ENCODE measurements at places on chromosomes 3 and 15.

DNA sequence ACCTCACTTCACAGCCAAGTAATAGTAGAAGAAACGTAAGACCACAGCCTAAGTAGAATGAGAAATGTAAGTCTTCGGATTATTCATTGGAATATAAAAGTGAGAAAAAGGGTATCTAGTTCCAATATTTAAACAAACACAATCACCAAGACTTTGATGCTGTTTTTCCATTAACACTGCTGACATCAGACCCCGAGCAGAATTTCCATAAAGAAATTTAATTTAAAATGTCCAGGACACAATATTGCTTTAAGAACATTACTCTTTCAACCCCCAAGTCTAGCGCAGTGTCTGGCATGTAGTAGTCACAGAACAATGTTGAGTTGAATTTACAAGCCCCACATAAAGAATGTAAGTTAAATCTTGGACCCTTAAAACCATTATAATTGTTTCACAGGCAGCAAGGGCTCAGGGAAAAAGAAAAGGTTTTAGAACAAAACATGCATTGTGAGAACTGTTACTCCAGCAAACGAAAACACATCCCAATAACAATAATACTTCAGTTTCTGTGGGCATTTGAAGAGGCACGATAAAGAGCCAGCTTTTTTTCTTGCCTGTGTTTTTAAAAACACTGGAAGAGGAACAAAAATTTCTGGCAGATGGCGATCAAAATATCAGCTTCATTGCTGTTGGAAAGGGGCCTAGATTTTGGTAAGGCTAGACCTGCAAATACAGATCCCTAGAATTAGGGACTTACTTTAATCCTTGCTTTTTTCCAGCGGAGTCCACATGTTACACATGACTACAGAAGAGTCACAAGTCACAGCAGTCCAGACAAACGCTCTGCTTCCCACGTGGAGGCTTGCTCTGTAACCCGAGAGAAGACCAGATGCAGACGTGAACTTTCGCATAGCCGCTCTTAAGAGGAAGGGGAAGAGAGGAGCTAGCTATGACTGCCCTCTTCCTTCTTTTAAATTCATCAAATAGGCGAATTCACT is 77.9 kb upstream of the IGSF10 start:
- DNase-seq = no peak

DNA sequence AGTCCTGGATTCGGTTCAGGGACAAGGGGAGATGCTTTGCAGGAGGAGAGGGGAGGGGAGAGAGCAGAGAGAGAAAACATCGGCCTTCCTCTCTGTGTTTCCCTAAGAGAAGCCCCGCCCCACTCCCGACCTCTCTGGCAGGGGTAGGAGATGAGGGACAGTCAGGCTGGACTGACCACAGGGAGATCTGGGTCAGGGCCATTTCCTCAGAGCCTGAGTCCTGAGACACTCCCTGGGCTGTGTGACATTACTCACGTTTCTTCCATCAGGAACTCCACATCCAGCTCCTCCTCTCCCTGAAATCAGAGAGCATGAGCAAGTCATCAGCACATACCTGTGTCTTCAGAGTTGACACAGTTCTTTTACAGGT is 9.1 kb downstream of the PLA2G4D start:
- no peak for DNase-seq

GRCh38 chr3:112560307-112560706 is 1.5 kb downstream of the ATG3 start:
- no peak for DNase-seq

DNA sequence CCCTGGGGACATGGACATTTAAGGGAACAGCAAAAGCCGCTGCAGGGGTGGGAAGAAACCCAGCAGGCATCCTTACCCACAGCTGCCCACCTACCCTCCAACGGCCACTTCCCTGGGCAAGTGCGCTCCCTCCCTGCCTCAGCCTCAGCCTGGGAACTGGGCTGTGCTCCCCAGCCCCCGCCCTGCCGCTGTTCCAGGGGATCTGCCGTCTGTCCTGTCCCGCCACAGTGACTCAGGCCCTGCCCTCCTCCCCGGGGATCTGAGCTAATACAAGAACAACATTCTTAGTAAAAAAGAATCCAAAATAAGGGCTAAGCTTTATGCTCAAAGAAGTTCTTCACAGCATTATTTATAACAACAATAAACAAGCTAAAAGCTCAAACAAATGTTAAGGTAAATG is 7.4 kb upstream of the IQSEC1 start:
- no peak for DNase-seq

DNA sequence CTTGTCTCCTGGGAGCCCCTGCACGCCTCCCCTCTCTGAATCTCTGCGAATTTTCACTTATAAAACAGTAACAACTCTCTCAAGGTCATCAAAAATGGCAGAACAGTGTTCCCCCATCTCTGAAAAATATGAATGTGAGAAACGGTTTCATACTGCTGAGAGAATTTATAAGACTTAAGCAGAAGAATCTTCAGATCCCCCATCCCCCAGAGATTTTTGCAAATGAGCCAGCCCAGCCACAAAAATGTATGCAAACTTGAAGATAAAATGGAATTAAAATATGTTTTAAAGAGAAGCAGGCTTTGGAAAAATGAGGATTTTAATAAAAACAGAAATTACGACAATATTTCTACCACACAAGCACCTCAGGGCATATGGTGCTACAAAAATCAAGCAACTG is 173.0 kb downstream of the STT3B start:
- no peak for DNase-seq

DNA sequence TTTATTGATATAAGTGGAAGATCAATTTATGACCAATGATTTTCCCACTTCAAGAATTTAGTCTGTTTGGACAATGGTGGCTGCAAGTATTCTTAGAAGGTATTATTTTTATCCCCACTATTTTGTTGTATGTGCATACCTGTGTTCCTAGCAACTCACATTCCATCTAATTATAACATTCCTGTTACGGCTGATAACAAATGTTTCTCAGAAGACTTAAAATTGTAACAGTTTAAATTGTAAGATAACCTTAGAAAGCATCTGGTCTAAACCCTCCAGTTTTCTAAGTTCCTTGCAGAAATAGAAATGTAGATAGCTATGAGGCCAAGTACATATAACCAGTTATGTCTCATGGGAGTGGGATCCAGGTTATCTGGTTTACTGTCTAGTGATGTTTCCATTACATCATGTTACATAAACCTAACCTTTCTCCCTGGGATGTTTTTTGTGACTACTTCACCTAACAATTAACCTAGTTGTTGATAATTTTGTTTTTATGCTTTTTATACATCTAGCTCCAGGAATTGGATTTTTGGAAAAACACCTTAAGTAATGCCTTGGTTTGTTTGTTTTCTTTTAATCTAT is 11.1 kb upstream of the MFN1 start:
- DNase-seq = no peak

GRCh38 chr3:24433838-24434591 is 60.6 kb downstream of the THRB start:
- DNase-seq = no peak

- DNase-seq = peak; percentile 19
Measured at GRCh38 chr3:58492494-58492905, 604 bp downstream of the KCTD6 start.

GRCh38 chr15:80242132-80242769 is 9.8 kb downstream of the CTXND1 start:
- peak; percentile 13 for DNase-seq

GRCh38 chr3:14391033-14391432 is 11.4 kb upstream of the SLC6A6 start:
- DNase-seq = no peak

DNA sequence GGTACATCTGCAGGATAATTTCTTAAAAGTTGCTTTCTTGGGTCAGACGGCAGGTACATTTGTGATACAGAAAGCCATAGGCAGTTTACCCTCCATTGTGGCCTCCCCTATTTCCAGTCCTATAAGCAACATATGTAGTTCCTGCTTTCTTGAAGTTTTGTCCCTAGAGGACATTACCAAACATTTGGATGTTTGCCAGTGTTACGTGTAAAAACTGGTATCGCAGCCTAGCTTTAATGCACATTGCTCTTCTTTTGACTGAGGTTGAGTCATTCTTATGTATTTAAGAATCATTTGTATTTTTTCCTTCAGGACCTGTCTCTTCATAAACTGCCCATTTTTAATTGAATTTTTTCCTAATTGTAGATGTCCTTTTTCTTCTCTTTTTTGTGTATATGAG is 114.3 kb downstream of the DIPK2A start:
- no peak for DNase-seq

- no peak for DNase-seq
Measured at GRCh38 chr3:9476935-9477334, 76.7 kb downstream of the LHFPL4 start.

- DNase-seq = no peak
Measured at GRCh38 chr15:38545179-38545578, 19.4 kb downstream of the RASGRP1 start.

DNA sequence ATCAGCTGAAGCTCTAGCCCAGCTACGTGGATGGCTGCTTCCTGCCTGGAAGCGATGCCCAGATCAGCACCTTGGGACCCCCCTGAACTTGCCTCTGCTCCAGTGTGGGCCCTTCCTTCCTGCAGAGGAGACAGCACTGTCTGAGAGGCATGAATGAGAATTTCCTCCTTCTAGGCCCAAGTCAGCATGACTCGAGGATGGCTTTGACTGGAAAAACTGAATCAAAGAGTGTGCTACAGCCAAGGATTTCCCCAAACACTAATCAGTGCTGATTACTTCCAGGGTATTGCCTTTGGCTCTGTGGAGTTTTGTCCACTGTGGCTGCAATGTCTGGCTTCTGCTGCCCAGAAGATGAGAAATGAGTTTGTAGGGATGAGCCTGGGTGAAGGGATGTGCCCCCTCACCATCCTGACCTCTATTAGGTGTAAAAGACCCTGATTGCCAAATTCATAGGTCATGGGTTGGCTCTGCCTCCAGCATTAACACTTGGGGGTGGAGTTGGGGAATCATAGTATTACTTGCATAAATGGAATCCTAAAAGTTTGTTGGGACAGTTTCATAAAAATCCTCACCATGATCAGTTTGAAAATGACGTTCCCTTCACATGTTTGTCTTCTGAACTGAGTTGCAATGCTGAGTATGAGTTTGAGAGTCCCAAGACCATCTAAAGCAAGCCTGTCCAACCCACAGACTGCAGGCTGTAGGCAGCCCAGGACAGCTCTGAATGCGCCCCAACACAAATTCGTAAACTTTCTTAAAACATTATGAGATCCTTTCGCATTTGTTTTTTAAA is 36.7 kb downstream of the FLNB start:
- no peak for DNase-seq

Data from activated naive CD8-positive, alpha-beta T cell treated with anti-CD3 and anti-CD28 coated beads, Interleukin-2, amount 50 U/mL, for 24 hours (primary cell).